ENCODE measurements at places on chromosomes 3 and 15.

GRCh38 chr3:129003578-129004112, 2.5 kb downstream of the EFCC1 start:
- no peak for DNase-seq

DNA sequence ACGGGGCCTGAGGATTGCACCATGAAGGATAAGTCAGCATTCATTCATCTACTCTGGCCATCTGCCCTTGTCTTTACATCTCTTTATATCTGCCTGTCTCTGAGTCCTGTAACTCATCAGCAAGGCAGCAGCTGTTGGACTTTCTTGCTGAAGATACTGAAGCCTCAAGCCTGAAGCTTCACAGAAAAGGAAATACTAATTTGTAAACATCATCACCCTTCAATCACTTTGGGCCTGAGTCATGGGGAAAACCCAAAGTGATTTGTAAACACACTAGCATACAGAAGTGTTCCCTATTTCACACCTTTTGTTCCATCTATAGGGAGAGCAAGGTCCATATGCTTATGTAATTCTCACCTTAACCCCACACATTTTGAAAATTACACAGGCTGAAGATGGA, 928.2 kb downstream of the EPHA3 start:
- DNase-seq, result no peak

GRCh38 chr3:50132421-50133282, 22.5 kb upstream of the SEMA3F start:
- DNase-seq, result no peak

GRCh38 chr3:178496911-178497310, 39.3 kb upstream of the KCNMB2 start:
- no peak for DNase-seq

DNA sequence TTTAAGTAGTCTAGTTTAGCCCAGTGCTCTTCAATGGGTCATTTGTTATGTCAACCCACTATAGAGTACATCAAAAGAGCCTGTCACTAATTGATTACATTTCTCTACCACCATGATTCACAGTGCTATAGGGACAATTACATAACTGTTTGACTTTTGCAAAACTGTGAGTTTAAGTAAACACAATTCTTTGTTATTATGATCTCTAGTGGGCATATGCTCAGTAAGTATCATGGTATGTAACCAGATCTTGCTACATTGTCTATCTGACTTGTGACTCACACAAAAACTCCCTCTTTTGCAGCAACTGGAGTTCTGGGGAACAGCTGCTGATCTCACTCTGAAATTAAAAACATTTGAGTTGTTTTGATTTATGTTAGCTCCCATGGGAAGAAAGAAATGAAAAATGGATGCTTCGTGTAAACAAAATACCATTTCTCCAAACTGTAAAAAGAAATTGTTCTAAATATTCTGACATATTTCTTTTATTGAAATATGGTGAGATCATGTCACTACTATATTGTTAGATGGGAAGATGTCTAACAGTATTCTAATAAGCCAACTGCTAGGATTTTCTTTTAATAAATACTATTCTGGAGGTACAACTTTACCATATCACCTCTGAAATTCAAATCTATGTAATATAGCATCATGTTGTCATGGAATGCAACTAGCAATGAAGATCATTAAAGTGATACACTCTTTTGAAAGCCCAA, 470.4 kb downstream of the ROBO1 start:
- DNase-seq, result no peak

DNA sequence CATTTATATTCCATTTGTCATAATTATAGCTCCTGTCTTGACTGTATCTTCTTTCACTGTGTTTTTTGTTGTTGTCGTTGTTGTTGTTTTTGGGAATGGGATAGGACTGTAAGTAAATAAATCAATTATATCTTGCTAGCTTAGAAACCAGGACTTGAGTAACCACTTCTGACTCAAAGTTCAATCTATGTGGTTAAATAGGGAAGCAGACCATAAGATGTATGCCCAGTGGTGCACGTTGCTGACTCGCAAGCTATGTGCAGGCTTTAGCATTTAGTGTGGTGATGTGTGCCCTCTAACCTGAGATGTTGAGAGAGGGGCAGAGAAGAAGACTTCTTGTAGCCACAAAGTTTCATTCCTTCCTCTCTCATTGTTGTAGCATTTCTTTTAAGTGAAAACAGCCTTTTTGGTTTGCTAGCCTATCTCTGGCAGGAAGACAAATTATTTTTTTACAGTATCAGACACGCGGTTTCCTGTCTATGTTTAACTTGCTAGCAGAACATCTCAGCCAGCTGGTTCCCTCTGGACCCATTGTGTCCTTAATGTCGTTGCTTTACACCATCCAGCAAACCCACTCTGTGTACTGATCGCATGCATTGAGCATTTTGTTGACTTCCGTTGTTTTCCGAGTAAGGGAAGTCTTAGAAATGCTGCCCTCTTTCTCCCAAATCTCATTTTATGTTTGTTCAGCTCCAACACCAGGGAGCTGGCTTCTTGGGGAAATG, 52.1 kb downstream of the TGFBR2 start:
- no peak for DNase-seq

GRCh38 chr3:69088063-69088462, 3.3 kb downstream of the ARL6IP5 start:
- no peak for DNase-seq

DNA sequence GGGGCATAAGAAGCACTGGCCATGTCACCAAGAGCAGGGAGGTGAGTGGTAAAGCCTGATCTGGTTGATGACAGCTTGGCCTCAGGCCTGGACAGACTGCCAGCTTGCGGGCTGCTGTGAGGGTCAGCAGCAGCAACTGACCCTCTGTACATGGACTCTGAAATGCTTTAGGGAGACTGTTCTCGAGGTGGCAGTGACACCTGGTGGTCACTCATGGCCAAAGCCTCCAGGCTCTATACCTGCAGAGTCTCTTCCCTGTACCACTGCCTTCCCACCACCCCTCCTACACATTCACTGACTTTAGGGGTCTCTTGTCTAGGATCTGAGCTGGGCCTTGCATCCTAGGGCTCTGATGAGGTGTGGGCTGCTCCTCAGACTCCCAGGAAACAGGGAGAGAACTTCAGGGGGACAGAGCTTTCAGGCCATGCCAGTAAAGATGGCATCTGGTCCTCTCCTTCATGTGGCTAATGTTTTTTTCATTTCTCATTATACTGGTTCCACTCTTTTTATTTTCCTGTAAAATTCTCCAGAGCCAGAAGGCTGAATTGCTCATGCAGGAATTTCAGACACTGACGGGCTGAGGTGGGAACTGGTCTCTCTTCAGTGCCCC, 17.2 kb upstream of the TIMP4 start:
- no peak for DNase-seq

GRCh38 chr3:135495891-135496290, 469.6 kb upstream of the PPP2R3A start:
- DNase-seq, result no peak

DNA sequence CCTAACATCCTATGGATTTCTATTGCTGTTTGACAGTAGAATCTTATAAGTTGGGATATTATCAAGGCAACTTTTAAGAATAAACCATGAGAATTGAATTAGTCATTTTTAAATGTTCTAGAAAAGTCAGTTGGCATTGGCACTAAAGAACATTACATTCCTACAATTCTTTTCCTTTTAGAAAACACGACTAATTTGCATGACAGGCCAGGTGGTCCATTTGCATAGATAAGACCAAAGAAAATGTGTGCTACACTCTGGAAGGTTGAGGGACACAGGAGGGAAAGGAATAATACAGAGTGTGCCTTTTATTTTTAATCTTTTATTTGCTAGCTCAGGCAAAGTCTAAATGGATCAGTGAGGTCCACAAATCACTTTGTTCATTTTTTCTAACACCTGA, 962.3 kb downstream of the EPHA3 start:
- no peak for DNase-seq

GRCh38 chr3:49386056-49386756, 25.6 kb downstream of the RHOA start:
- no peak for DNase-seq

GRCh38 chr15:57395292-57395691, 19.0 kb downstream of the CGNL1 start:
- DNase-seq, result no peak

GRCh38 chr15:51088585-51088984, 6.1 kb downstream of the TNFAIP8L3 start:
- DNase-seq, result no peak

DNA sequence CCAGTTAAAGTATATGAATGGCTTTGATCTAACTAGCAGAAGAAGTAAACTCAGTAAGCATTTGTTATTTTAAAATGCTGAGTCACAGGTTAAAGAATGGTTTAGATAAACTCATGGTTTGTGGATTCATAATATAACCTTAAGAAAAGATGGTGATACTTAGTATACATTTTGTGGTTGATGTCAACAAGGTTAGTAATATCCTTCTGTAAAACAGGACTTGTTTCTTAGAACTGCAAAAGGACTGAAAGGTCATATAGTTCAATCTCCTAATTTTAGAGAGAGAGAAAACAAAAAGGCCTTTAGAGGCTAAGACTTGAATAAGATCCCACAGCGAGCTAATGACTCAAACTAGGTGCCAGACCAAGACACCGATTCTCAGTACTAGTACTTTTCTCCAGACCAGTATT, 50.0 kb downstream of the STRIT1 start:
- no peak for DNase-seq

GRCh38 chr3:123314359-123315270, 112.9 kb downstream of the SEC22A start:
- DNase-seq, result no peak

- no peak for DNase-seq
Measured at GRCh38 chr3:24299806-24300626, 194.6 kb downstream of the THRB start.

DNA sequence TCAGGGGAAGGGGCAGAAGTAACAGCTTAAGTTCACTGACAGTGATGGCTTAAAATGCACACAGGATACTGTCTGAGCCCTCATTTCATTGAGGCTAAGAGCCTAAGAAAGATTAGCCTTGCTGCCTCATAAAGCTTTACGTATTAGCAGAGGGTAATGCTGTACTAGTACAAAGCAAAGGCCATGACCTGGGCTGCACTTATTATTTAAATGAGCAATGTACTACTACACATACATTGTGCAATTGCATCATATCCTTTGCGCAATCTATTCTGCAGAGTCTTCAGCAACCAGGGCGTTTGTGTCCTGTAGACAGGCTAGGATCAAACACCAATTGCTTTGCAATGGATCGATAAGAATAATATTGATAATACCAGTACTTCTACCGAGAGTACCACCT, 221.8 kb downstream of the TPRG1 start:
- DNase-seq, result no peak

DNA sequence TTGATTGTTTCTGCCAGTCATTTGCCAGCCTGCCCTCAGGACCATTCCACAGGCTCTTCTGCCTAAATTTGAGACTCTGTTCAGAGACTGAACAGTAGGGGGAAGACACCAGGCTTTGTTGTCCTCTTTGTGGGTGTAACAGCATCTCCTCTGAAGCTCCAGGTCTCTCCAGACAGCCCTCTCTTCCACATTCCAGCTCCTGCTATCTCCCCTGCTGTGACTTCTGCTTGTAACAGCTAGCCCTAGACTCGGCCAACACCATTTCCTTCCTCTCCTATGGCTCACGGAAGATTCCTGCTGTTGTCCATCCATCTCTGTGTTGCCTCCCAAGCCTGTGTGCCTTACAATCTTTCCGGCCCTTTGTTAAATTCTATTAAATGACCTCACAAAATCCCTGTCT, 40.2 kb downstream of the SUCLG2 start:
- no peak for DNase-seq

DNA sequence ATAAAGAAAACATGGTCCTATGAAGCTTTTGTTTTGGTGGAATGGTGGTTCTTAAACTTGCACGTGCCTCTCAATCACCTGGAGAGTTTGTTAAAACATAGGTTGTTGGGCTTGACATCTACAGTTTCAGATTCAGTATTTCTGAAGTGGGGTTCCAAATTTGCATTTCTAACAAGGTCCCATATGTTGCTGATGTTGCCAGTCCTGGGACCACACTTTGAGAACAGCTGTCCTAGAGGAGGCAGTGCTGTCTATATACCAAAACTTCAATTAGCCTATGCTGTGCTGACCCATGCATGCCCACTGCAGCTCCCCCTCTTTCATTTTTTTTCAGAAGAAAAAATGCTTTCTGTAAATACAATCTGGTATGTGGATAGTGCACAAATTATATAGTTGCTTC, 31.3 kb downstream of the ALCAM start:
- DNase-seq, result no peak

DNA sequence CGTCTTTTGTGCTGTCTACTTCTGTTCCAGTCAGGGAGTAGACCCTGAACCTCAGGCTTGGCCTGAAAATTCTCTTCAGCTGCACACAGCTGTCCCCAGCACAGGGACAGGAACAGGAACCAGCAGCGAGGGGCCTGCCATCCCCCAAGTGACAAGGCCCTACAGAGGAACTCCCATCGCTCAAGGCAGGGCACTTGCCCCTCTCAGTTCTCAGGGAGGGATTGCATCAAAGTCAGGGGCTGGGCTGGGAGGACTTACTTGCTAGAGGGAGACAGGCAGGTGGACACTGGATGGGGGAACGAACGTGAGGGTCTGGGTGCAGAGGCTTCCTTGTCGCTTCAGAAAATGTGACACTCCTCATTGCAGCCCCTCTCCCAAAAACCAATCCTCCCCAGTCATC, 163.6 kb downstream of the CHSY1 start:
- DNase-seq, result no peak

- DNase-seq, result no peak
Measured at GRCh38 chr3:72398781-72399180, 449.5 kb downstream of the SHQ1 start.

DNA sequence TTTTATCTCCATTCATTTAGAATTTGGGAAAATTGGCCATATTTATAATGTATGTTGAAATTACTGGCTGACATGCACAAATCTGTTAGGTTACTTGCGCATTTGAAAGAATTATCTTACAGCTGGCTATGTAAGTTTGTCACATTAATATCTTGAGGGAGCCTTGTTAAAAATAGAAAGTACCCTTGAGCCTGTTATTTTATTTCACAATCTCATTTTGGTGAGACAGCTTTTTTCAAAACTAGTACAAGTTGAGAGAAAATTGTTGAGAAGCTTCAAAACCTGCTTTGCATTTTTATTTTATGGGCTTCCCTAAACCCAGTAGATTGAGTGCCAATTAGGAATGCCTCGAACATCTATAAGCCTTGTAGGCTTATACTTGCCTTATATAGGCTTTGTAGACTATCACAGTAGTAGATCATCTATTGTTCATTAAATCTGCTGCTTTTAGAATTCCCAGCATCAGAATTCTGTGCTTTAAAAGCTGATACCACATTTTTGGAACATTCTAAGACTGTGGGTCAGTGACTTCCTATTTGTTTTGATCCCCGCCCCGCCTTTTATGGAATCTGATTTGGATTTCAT, 6.3 kb downstream of the IDH3A start:
- DNase-seq, result no peak

- DNase-seq, result no peak
Measured at GRCh38 chr15:68525815-68526214, 53.0 kb upstream of the CORO2B start.

Measured in activated naive CD4-positive, alpha-beta T cell (primary cell).